ENCODE measurements at places on chromosomes 13 and 19. TPM values are rescaled to one million over a fixed set of nuclear protein-coding genes. Genes with fewer than 3 reads are reported as not detected.

- no peak for DNase-seq
These were observed 134.3 kb upstream of the SLITRK5 start for GRCh38 chr13:87536899-87537298.

DNA sequence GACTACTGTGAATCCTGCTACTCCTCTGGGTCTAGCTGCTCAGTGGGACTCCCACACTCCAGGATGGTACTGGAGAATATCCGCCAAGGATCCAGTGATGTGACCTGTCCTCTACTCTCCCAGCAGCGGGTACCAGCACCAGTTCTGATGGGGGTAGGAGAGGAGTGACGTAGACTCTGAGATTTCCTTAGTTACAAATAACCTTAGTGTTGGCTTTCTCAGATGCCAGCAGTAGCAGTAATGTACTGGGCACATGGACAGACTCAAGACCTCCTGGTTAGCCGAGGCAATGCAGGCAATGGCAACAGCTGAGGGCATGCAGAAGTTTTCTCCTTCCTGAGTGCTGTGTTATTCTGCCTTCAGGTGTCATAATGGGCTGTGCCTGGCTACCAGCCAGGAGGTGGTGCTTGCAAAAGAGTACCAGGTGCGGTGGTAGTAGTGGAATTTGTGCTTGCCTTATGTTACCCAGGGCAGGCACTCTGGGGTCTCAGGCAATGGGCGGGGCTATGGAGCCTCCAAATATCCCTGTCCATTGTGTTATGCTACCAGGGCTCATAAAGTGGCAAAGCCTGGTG, 105.3 kb upstream of the KLF5 start:
- no peak for DNase-seq

CYSLTR2 gene
- total RNA-seq, result not detected

HSH2D gene
- not detected for total RNA-seq

GRIN3B gene
- 0.51 TPM for total RNA-seq

GRCh38 chr19:42254850-42255765, at the start of gene ERF:
Gene ERF (minus strand): TSS chr19:42255128. CDS start chr19:42254999, 129 bp downstream.
- peak; percentile 87 for DNase-seq

DNA sequence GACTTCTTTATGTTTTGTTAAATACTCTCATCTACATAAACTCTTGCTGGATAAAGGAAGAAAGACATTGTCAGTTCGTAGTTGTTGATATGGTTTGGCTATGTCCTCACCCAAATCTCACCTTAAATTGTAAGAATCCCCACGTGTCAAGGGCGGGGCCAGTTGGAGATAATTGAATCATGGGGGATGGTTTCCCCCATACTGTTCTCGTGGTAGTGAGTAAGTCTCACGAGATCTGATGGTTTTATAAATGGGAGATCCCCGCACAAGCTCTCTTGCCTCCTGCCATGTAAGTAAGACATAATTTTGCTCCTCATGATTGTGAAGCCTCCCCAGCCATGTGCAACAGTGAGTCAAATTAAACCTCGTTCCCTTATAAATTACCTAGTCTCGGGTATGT, 3.6 kb downstream of the ADGRE1 start:
- DNase-seq, result no peak

GRCh38 chr19:6697291-6697690, 23.2 kb downstream of the C3 start:
- DNase-seq, result no peak

DNA sequence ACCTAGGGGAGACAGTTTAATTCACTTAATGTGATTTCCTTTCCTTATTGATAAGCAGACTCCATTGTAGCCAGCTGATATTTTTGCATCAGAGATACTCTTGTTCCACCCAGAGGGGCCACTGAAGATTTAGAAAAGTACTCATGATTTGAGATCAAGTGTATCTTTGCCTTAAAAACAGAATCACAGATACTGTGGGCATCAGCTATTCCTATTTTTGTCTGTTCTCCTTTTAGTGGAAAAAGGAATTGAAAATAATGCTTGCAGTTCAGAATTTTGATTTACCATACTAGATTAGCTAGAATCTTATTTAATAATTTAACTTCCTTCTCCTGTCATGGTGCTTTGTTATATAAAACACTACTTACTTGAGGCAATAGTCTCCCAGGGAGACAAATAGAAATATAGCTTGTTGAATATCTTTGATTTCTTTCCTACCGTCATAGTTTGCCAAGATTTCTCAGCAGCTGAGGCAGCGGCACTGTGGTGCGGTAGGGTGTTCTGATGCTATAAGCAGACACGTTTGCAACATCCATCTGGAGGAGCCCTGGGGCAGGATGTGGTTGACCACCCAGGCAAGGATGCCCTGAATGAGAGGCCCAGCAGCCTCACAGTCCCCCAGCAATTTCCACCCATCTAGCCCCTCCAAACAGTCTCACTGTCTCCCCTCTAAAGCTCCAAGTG, 47.0 kb upstream of the RAP2A start:
- DNase-seq, result no peak

DNA sequence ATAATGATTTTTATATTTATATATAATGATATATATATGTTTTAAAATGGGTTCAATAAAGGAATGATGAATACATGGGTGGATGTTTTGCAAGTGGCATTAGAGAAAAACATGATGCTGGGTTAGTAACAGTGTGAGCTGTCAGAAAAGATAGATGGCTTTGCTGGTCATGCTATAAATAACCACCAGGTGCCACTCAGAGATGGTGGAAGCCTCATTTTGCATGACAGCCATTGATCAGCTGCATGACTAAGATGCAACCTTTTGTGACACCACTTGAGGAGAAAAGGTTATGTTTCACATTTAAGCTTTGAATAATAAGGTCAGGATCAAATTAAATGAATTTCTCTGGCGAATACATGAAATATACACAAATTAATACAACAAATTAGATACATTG, 737.7 kb downstream of the PCDH9 start:
- DNase-seq, result peak; percentile 6

- DNase-seq, result peak; percentile 30
These were observed 54.5 kb downstream of the RCBTB2 start for GRCh38 chr13:48478391-48478790.

DNA sequence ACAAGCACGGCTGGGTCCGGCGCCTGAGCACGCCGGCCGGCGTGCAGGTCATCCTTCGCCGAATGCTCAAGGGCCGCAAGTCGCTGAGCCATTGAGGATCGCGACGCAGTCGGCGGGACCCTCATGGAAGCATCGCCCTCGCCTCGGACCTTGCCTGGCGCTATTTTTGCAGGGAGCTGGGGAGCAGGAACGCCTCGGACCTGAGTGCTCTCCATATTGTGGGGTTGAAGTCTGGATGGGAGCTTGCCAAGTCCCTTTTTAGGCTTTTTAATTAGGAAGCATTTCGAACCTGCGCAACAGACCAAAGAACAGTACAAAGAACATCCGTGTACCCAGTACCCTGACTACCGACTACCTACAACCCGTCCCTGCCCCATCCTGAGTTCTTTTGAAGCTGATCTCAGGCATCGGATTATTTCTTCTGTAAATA, 628 bp downstream of the MRPL34 start:
- DNase-seq, result no peak
